ENCODE measurements at places on chromosomes 7 and 10.

DNA sequence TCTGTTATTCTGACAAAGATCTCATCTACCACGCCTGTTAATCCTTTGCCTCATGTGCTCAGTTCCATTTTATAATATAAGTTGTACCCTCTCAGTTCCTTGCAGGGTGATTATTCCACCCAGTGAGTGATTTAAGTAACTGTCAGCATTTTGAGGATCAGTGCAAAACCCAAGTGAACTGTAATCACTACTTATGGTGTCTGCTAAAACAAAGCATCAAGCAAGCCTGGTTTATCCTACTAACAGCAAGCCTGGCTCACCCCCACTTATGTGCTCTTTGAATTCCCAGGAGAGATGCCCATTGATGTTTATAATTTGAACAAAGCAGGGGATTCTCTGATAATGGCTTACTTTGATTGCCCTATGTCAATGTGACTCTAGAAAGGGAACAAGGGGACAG is 186.8 kb upstream of the LRGUK start:
- DNase-seq, result no peak

GRCh38 chr10:60155943-60156683 is 233.6 kb downstream of the ANK3 start:
- DNase-seq, result no peak

- no peak for DNase-seq
Measured at GRCh38 chr7:36016648-36017047, 136.4 kb upstream of the EEPD1 start.

DNA sequence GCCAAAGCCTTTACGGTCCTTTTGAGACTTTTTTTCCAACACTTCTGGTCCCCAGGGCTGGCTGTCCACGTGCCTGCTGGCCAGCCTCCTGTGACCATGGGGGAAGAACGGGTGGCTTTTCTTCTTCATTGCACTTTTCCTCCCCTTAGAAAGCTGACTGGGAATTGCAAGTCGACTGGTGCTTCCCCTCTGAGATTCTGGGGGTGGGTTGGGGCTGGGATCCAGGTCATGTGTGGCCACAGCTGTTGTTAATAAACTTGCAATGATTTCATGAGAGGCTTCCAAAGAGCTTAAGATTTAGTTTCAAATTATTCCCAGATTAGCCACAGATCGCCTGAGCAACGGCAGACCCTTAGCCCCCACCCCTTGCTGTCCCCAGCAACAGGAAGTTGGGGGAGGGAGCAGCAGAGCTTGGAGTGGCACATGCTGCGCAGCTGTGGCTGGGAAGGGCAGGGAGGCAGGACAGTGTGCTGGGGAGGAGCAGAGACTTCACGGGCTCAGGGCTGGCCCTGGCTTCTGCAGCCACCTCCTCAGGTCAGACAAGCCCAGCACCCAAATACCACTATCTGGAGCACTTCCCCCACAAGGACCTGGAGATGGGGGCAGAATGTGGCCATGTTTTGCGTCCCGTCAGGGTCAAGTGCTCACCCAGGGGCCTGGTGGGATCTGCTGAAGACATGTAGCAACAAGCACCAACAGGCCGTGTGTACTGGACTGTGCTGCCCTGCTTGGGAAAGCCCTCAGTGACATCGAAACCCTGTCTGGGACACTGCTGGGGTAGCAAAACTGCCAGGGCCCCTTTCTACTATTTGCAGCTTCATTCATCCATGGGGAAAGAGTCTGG is 147.1 kb downstream of the RNF216 start:
- no peak for DNase-seq

DNA sequence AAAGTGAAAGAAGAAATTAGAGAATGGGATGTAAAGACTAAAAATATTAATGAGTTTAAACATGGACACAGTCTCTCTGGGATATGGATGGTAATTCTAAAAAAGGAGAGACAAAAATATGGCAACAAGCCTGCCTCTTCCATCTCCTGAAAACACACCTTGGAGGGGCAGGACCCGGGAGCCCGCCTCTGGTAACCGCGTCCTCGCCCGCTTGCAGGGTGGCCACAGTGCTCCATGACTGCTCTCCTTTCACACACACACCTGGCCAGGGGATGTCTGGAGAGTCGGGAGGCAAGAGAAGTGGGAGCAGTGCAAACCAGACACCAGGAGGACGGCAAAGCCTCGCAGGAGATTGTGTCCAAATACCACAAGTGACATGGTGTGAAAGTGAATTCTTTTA is 166.3 kb downstream of the ZMYND11 start:
- DNase-seq, result no peak

DNA sequence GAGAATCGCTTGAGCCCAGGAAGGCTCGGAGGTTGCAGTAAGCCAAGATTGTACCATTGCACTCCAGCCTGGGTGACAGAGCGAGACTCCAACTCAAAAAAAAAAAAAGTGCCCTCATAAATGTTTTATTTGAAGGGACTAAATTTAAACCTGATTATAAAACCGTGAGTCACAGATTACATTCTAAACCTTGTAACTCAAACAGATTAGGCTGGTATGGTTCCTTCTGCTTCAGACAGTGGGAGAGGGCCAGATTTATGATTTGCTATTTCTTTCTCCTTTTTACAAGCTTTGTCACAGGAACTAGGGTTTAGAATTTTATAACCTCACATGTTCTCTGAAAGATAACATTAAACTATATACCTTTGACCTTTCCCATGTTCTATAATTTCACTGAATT is 801.2 kb upstream of the ZWINT start:
- DNase-seq, result no peak

GRCh38 chr7:52465216-52465615 is 570.2 kb upstream of the POM121L12 start:
- no peak for DNase-seq

DNA sequence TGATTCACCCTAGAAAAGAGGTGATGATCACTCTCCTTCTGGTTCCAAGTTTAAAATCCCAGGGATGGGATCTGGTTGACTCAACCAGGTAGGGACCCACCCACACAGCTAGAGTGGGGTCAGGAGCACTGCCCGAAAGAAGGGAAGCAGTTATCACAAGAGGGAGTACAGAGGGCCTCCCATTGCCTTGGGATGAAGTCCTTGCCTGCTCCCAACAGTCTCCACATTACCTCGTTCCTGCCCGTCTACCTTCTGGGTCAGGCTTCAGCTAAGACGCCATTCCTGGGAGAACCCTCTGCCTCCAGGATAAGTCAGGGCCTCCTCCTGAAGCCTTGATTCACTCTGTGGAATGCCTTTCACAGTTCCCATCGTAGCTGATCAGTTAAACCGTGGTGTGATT is 23.8 kb downstream of the ZMIZ2 start:
- DNase-seq, result no peak

- DNase-seq, result no peak
Measured at GRCh38 chr10:110967009-110967630, 47.7 kb downstream of the SHOC2 start.

GRCh38 chr7:101947899-101948298 is 130.5 kb downstream of the CUX1 start:
- no peak for DNase-seq

- no peak for DNase-seq
Measured at GRCh38 chr7:125357676-125358455, 428.2 kb upstream of the POT1 start.

DNA sequence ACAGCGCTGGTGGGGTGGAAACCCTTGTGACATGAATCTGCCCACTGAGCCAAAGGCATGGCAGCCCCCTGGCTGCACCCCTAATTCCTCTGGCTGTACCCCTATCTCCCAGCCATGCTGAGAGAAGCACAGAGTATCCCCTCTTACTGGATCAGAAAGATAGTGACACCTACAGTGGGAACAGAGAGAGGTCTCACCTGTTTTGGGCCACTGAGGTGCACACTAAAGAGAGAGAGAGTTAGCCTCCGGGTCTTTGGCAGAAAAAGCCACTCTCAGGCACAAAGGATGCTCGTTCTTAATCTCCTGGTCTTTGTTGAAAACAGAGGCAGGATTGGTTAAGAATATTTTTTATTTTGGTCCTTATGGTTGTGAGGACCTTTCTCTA is 11.3 kb downstream of the TSPAN14 start:
- no peak for DNase-seq

DNA sequence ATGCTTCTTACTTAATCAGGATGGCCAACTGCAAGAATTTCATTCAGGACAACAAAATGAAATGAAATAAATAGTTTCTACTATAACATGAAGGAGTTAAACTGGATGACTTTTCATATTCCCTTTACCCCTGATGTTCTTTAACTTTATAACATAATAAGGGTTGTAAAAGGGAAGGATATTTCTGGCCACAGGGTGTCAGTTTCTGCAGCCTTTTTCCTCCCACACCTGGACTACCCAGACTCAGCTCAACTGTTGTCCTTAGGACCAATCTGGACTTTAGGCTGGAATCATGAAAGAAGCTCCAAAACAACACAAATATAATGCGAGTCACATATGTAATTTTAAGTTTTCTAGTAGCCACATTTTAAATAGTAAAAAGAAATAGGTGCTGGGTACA is 43.4 kb downstream of the PRPS1L1 start:
- DNase-seq, result no peak

GRCh38 chr7:114444196-114444595 is 29.6 kb downstream of the FOXP2 start:
- no peak for DNase-seq

- DNase-seq, result no peak
Measured at GRCh38 chr7:43248553-43248952, 136.1 kb downstream of the HECW1 start.

DNA sequence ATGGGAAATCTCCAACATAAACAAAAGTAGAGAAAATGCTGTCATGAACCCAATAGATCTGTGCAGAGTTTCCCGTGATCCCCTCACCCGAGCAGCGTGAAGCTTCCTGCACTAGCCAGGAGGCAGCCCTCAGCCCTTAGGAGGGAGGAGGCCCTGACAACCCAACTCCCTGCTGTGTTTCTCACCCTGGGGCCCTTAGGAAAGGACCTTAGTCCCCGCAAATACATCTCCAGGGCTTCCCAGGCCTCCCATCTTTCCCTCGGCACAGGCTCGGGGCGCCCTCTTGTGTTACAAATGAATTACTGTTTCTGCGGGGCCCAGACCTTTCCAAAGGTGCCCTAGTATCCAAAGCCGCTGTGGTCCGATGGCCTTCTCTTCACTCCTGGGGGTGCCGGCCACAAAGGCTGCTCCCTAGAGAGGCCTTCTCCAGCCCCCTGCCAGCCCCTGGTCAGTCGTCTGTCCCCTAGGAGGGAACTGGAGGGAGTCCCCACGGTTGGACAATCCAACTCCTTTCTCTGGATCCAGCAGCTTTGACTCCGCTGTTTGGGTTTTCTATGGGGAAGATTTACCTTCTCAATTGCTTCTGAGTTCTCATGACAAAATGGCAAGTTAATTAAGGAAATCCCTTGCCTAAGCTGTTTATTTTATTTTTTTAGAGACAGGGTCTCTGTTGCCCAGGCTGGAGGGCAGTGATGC is 49.9 kb upstream of the SH2B2 start:
- no peak for DNase-seq

DNA sequence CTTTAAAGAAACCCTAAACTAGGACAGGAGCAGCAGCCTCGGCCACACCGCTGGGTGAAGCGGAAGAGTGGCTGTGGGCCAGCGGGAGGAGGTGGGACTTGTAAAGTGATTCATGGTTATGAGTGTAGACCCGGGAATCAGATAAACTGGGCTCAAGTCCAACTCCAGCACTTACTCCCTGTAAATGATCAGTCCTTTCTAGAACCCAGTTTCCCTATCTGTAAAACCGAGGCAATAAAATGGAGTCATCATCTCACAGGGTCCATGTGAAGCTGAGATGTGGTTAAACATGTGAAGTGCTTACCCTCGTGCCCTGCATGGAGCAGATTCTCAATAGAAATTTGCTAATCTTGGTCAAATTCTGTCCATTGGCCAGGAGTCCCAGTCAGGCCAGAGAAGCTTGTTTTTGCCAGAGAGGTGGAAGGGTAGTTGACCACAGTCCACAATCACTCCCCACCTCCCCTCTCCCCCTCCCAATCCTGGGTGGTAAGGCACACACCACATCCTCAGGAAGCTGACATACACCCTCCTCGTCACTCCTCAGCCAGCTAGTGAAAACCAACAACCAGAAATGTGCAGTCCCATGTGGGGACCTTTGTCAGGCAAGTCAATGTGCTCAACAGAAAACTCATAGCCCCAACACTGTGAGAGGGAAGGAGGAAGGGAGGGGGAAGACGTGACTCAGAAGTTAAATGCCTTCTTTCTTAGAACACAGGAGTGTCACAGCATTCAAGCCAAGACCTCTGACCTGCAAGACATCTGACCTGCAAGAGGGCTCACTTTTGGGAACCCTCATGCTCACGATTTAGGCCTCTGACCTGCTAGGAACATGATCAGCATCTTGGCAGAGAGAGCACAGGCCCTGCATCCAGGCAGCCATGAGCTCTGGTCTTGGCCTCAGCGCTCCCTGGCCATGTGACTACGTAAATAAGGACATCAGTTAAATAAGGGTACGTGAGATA is 145.1 kb downstream of the PLXNA4 start:
- DNase-seq, result peak; percentile 20

All from activated CD8-positive, alpha-beta memory T cell treated with anti-CD3 and anti-CD28 coated beads for 1 hour (primary cell).